ENCODE measurements at places on chromosomes 1 and 21.

DNA sequence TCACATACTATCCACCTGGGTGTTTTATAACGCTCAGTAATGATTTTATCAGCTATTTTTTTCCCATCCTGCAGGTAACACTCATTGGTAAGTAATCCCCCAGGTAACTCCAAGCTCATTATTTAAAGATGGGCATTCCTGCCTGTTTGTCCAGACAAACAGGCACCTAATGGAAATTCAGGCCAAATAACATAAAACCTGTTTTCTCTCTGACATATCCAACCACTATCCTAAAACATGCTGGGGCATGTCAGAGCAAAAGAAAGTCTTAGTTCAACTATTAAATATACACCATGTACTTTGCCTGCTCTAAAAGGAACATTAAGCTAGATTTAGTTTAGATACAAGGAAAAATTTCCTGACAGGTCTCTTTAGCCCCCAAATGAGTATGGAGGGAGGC is 987.7 kb downstream of the TTLL7 start:
- DNase-seq, result no peak

DNA sequence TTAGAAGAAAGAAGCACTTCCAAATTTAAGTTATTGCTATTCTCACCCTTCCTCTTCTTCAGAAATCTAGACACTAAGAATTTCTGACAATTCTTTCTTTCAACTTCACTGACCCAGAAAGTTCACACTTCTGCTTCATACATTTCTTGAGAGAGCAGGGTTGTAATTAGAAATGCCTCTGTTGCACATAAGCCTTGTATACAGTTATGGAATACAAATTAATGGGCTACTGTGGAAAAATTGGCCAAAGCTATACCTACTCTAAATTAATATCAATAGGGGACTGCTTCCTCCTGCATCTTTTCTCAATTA is 1.5 kb downstream of the TNFSF18 start:
- DNase-seq, result no peak

DNA sequence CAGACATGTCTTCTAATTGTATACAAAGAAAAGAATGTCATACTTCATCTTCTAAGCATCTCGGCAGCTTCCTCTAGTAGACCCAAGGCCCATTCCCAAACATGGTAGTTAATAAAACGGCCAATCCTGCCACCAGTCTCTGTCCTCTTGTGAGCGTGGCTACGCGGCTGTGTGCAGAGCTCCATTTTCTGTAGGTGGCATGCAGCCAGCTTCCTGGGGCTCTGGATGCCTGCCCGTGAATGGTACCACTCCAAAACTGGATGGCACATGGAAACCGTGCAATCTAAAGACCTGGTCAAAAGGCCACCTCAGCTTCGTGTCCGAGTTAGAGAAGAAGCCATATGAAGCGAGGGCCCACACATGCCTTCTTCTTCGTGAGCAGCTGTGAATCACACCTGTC is 110.7 kb downstream of the SIPA1L2 start:
- no peak for DNase-seq

GRCh38 chr1:45752441-45753052 is 2.1 kb upstream of the IPP start:
- DNase-seq, result no peak

DNA sequence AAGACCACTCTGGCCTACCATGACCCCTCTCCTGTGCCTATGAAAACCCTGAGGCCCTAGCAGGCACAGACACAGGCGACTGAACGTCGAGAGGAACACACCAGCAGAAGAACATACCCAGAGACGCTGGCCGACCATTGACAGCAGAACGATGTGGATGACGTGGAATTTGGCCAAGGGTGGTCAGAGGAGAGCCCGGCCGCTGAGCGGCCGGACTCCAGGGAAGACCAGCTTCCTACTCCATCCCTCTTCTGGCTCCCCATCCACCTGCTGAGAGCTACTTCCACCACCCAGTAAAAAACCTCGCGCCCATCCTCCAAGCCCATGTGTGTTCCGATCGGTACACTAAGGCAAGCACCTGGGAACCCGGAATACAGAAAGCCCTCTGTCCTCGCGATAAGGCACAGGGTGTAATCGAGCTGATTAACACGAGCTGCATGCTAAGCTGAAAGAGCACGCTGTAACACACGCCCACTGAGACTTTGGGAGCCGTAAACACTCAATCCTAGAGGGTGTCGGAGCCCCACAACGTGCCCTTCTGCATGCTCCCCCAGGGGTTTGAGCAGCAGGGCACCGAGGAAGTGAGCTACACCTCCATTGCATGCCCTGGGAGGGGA is 150.3 kb downstream of the CENPF start:
- DNase-seq, result no peak

GRCh38 chr1:201964261-201964660 is 9.0 kb downstream of the TIMM17A start:
- no peak for DNase-seq

- DNase-seq, result no peak
Measured at GRCh38 chr1:5254131-5254725, 599.8 kb downstream of the AJAP1 start.

GRCh38 chr1:200372095-200372884 is 37.5 kb downstream of the ZNF281 start:
- no peak for DNase-seq

DNA sequence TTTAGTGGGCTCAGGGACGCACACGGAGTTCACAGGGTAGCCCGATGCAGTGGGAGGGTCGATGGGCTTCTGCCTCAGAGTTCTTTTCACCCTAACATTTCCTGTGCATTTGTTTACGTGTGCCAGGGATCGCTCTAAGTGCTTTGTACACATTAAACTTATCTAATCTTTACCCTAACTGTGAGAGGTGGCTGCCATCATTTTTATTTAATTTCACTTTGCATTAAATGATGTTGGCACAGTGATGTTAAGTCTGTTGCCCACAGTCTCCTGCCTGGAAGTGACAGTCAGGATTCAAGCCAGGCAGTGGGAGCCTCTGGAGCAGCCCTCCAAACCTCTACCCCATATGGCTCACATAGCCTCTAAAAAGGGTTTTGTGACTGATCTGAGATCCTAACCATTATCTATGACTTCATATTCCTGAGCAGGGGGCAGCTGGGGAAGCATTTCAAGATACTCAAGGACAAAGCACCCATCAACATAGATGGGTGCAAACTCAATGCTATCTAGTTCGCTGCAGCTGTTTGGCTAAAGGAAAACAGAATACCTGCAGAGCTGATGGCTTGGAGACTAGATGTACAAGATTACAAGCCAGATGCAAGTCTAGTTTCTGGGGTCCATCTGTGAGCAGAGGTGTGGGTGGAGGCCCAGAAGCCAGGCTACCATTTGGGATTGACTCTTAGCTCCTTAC is 303.8 kb downstream of the DISC1 start:
- no peak for DNase-seq

- DNase-seq, result no peak
Measured at GRCh38 chr1:209455661-209456358, 127.7 kb upstream of the CAMK1G start.

DNA sequence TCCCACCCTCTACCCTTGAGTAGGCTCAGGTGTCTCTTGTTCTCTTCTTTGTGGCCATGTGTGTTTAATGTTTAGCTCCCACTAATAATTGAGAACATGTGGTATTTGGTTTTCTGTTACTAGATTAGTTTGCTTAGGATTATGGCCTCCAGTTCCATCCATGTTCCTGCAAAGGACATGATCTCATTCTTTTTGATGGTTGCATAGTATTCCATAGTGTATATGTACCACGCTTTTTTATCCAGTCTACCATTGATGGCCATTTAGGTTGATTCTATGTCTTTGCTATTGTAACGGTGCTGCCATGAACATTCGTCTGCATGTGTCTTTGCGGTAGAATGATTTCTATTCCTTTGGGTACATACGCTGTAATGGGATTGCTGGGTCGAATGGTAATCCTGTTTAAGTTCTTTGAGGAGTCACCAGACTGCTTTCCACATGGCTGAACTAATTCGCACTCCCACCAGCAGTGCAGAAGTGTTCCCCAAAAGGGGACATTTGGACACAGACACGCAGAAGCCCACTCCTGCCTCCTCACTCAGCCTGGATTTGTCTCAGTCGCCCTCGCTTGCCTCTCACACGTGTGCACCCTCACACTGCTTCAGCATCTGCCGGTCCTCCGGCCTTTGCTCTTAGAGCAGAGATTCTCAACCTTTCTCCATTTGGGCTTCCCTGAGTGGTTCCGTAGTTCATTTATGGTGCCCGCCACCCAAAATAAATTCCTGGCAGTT is 3.7 kb downstream of the MX2 start:
- DNase-seq, result no peak

DNA sequence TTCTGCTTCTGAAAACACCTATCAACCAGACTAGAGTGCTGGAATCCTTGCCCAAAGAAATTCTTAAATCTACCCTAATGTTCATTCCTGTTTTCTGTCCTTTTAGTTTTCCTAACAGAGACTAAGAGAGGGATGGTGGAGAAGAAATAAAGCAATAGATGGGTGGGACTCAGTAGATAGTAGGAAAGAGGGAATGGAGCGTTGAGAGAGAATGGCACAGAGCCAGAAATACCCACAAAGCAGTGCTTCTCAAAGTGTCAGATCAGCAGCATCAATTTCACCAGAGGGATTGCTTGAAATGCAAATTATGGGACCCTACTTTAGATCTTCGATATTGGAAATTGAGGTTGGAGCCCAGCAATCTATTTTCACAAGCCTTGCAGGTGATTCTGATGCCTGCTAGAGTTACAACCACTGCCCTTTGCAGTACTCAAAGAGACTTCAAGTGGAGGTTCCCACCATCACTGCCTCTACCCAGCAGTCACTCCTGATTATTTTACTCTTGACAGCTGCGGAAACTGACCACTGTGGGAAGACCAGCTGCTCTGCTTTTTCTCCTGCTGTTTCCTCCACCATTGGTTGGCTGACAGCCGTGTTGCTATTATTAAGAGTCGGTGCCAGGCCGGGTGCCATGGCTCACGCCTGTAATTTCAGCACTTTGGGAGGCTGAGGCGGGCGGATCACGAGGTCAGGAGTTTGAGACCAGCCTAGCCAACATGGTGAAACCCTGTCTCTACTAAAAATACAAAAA is 11.4 kb upstream of the PRPF3 start:
- DNase-seq, result no peak

DNA sequence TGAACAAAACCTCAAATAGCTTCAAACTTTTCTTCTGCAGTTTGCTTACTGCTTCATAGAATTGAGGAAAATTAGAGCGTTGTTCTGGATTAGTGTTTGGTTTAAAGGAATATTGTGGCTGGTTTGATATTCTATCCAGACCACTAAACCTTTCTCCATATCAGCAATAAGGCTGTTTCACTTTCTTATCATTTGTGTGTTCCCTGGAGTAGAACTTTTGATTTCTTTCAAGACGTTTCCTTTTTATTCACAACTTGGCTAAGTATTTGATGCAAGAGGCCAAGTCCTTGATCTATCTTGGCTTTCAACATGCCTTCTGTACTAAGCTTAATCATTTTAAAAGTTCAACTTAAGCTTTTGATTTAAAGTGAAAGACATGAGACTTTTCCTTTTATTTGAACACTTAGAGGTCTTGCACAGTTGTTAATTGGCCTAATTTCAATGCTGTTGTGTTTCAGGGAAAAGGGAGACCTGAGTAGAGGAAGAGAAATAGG is 359.1 kb downstream of the S1PR1 start:
- no peak for DNase-seq

DNA sequence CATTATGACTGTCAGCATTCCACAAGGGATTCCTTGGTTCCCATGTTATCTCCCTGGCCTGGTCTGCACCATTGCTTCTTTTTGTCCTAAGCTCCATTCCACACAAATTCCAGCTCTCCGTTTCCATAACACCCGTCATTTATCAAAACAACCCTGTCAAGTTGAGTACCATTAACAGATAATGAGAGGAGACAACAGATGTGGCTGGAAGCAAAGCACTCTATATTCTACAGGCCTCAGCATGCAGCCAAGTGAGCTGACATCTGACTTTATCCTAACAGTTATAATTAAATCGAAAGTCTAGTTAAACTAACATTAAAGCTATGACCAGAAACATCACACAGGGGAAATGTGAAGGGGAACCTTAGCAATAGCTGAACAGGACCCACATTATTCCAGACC is 110.4 kb downstream of the RERE start:
- no peak for DNase-seq

- no peak for DNase-seq
Measured at GRCh38 chr1:167515461-167515860, 2.9 kb downstream of the CD247 start.

GRCh38 chr1:94611681-94612475 is 70.3 kb upstream of the F3 start:
- no peak for DNase-seq

DNA sequence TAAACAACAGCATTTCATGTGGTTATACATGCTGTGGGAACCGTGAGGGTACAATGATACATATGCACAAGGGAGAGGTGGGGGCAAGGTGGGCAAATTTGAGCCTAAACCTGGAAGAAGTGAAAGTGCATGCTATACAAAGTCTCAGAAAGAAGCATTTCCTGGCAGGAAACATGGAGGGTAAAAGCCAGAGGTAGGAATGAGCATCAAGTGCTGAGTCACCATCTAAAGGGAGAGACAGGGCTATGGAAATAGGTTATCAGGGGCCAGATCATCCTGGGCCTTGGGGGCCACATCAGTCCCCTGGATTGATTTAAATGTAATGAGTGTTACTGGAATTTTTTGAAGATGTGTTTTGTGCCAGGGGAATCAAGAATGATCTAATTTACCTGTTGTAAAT is 60.1 kb upstream of the DAB1 start:
- no peak for DNase-seq

GRCh38 chr21:28215214-28215954 is 777.3 kb downstream of the LTN1 start:
- no peak for DNase-seq

GRCh38 chr1:29441916-29442668 is 205.8 kb downstream of the PTPRU start:
- DNase-seq, result no peak

Measured in activated CD4-positive, alpha-beta T cell treated with anti-CD3 and anti-CD28 coated beads, Interleukin-2, amount 50 U/mL, for 1 hour (primary cell).